ENCODE measurements at places on chromosomes 12 and 14.

- DNase-seq, result no peak
Observed at GRCh38 chr12:4118017-4118510, 155.5 kb upstream of the CCND2 start.

DNA sequence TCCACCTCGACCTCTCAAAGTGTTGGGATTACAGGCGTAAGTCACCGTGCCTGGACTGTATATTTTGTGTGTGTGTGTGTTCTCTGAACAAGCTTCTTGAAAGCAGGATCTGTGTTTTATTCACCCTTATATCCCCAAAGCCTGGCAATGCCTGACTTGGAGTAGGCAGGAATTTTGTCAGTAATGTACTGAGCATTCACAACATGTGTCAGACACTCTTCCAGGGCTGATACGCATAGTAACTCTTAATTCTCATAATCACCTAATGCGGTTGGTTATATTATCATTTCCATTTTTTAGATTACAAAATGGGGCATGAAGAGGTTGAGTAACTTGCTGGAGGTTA lies 50.4 kb upstream of the PLEKHG3 start:
- DNase-seq, result no peak

GRCh38 chr14:76194327-76194726 lies 42.6 kb downstream of the GPATCH2L start:
- DNase-seq, result no peak

DNA sequence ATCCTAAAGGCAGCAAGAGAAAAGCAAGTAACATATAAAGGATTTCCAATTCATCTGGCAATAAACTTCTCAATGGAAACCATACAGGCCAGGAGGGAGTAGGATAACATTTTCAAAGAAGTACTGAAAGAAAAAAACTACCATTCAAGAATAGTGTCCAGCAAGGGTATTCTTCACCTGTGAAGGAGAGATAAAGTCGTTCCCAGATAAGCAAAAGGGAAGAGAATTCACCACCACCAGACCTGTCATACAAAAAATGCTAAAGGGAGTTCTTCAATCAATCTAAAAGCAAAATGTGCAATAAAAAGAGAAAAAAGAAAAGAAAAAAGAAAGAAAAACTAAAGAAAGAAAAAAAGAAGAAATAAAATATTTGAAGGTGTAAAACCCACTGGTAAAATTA lies 228.9 kb upstream of the AMIGO2 start:
- no peak for DNase-seq

DNA sequence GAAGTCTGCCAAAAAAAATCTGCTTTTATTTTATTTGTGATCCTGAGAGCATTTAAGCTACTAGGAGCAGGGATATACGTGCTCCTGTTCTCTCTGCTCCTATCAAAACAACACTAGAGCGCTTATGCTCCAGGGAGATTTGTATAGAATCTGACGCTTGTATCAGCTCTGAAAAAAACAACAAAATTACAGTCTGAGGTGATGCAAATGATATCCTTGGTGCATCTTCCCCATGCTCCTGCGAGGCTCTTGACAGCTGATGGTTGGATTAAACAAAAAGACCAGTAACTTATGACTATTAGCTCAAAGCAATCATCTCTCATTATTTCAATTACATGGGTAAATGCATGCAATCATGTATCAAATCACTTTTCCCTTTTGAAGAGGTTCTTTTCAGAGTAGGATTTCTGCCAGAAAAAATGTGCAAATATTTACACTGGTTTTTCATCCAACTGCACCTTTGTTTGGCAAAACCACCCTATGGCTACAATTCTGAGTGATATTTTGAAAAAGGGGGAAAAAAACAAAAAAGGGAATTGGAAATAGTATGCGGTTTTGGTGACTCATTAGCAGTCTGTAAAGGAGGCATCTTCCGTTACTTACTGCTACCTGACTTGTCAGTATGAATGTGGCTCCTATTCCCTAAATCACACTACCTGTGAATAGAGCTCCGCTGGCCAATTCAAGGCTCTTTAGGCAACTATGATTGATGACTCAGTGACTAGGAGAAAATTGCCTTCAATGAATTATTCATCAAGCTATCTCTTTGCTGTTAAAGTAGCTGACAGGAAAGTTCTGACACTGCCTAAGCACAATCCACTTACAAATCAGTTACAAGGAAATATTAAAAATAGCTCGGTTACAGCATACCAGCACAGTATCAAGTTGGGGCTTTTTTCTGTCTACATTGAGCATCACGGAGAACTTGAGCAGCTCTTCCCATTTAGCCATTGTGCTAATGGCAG lies 450.0 kb downstream of the FOXG1 start:
- no peak for DNase-seq

DNA sequence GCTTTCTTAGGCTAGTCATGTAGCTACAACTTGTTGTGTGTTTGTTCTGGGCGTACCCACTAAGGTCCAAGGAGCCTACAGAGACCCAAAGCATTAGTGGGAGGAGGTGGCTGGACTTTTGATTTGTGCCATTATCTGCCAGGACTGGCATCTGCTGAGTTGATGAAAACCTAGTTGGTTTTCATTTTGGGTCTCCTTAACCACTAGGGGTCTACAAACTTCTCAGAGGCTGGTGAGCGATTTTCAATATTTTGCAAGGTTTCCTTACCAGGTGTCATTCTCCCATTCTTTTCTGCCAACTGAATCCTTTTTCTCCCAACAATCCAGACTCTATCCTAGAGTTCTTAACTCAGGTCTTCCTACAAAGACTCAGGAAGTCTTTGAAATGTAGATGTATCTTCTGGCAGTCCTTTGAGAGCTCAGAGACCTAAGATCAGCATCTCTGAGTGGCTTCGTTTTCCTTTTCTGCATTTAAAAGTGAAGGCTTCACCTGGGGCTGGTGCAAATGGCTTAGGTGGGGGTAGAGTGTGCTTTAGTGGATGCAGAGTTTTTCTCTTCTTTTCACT lies 150.0 kb upstream of the RMST start:
- no peak for DNase-seq

GRCh38 chr12:49791700-49792099 lies 36.5 kb downstream of the NCKAP5L start:
- no peak for DNase-seq

DNA sequence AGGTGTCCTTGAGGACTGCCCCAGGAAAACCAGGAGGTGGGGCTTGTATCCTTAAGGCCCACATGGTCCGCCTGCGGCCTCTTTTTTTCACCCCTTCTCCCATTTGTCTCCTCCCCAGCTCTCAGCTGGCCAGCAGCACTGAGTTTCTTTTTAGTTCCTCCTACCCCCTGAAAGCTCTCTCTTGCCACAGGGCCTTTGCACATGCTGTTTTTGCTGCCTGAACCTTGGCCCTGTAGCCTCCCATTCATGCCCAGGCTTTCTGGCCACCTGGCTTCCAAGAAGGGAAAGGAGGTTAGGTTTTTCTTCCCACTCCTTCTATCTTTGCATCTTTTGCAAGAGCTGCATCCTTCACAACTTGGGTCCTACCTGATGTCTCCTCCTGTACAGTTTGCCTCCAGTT lies 358.1 kb downstream of the VRK1 start:
- no peak for DNase-seq

DNA sequence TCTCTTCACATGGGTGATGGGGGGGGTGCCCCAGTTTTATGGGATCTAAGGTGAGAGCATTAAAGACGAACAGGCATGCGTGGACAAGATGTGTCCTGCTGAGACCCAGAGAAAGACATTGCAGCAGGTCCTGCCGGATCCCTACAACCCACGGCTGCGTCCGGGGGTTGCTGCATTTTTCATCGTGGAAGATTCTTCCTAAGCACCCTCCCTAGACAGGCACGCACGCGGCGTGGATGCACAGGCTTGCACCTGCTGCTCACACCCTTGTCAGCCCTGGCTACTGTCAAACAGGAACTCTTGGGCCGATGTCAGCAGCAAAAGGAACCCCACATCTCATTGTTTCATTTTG lies 280.6 kb upstream of the RTL1 start:
- DNase-seq, result no peak

- DNase-seq, result no peak
Observed at GRCh38 chr12:92581604-92582003, 121.2 kb upstream of the PLEKHG7 start.

DNA sequence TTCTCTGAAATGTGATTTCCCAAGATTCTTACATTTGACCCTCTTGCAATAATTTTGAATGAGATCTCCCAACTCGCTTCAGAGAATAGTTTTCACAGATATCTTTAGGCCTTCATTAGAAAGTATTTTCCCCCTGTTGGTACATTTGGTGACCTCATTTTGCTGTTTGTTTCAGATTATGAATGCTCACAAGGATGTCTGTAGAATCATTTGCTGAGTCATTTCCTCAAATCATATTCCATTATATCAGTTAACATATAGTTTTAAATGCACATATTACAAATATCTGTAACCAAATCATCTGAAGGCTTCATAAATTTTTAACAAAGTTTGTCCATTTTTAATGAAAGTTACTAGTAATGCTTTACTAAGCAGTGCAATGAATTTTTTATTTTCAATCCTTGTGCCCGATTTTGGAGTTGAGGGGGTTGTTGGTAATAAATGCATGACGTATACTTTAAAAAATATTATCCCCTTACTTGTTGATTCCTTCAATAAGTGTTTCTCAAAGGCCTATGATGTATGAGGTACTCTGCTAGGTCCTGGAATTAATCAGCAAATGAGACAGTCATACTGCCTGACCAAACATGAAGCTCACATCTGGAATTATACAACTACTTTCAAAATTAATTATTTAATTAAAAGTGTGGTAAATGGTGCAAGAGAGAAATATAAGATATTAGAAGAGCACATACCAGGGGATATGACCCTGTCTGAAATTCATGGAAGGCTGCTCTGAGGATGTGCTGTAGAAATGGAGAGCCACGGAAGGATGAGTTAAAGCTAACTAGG lies 126.9 kb upstream of the RAP1B start:
- no peak for DNase-seq

DNA sequence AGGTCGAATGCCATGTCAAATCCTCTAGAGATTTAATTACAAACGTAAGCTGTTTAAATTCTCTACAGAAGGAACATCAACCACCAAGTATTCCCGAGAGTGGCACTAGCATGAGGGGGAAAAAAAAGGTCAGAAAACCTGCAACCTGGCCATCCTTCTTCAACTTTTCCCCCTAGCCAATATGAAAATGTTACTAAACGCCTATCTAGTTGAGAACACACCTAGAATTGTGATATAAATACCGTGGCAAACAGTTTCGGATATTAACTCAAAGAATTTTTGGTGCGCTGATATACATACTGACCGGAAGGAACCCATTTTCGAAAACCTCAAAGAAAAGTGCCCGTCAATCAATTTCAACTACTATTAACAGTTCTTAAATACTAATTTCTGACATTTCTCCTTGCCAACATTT lies 1.8 kb downstream of the HNRNPC start:
- DNase-seq, result no peak

DNA sequence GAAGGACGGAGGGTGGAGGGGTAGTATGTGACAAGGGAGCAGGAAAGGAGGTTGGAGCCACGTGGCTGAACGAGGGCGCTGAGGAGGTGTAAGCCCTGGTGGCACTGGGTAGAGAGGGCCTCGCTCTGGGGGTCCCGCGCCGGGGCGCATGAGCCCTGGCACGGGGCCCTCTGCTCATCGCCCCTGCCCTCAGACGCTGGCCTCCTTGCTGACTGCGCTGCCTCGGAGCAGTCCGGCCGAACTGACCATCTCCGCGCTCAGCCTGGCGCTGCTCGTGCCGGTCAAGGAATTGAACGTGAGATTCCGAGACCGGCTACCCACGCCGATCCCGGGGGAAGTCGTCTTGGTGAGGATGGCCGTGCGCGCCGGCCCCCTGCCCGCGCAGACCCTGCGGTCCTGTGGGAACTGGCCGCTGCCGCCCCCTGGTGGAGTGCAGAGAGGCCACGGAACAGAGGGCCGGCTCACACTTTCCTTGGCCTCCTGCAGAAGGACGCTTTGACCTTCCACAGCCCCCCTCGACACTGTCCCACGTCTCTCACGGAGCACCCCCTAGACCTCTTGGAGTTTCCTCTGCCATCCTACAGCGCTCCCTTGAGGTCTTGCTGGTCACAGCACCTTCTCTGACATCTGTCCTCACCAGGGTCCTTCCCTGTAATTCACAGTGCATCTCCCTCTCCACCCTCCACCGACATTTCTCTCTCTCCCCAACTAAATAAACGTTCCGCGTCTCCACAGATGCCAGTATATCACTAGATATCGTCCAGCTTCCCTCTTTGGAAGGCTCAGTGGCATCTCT lies 10.5 kb downstream of the ARHGEF25 start:
- DNase-seq, result peak; percentile 50

GRCh38 chr12:9651265-9651729 lies 18.2 kb upstream of the CLEC2D start:
- DNase-seq, result no peak

DNA sequence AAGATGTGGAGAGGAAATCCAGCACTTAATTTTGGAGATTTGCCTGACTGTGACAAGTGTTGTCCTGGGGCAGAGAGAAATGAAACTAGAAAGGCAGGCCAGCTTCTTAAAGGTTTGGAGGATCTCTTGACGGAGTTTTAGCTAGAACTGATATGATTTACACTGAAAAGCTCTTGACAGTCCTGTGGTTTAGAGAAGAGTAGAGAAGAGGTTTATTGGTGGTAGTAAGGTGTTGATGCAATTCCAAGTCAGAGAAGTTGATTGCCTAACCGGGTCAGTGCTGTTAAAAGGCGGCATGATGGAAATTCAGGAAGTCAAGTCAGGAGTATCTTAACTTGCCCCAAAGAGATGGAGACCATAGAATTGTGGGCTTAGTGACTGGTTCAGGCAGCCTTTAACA lies 89.0 kb upstream of the TRAF3 start:
- no peak for DNase-seq

GRCh38 chr14:37018571-37019240 lies 153.7 kb downstream of the SLC25A21 start:
- no peak for DNase-seq

DNA sequence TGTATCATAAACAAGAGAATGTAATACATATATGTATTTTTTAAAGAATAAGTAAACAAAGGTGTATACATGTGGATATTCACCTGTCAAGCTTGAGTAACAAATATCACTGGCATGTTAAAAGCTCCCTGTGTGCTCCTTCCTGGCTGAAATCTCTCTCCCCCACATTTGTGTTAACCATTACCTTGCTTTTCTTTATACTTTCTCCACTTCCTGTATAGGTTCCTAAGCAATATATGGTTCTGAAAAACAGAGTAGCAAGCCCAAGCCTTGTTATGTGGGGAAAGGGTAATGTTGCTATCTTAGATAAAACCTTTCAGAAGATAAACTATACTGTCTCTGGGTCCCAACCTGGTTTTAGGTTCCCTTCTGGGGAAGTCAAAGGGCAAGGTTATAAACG lies 32.3 kb upstream of the TBC1D30 start:
- no peak for DNase-seq

DNA sequence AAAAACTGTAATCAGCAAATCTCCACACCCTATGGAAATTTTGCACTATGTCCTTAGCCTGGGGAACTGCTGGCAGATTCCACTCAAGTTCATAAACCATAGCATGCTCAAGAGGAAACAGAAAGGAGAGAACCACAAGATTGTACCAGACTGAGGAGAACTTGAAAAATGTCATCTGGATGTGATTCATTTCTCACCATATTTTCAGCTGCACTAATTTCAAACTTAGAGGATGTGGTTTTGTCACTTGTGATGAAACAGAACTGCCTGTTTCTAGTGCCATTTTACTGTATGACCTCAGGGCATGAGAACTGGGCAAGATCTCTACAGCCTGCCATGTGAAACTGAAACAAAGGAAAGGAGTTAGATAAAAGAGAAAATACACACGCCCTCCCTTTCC lies 1493.1 kb upstream of the FLRT2 start:
- DNase-seq, result no peak

All from stimulated activated CD4-positive, alpha-beta T cell treated with anti-CD3 and anti-CD28 coated beads, Interleukin-1b, Interleukin-23, amount 100 ng/mL, for 1 hour (primary cell).